ENCODE measurements at places on chromosomes 11 and 22.

DNA sequence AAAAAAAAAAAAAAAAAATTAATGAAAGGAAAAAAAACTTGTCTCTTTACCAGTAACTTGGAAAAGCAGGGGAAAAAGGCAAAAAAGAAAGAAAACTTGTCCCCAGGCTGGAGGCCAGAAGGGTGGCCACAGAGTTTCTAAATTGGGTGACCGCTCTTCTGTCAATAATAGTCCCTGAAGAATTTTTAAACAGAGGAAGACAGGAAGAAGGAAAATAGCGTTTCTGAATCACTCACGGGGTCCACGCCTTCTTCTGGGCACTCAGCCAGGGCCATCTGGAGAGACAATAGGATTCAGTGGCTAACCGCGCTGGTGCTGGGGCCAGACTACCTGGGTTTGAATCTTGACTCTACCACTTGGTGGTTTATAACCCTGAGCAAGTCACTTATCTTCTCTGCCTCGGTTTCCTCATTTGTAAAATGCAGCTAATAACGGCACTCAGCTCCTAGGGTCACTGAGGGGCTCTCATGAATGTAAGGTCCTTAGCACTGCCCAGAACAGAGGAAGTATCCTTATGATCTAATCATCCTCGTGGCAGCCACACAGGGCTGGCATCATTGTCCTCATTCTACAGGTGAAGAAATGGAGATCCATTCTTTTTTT lies 7.0 kb downstream of the C11orf86 start:
- no peak for DNase-seq

GRCh38 chr22:24775769-24776492 lies 1.4 kb upstream of the PIWIL3 start:
- no peak for DNase-seq

DNA sequence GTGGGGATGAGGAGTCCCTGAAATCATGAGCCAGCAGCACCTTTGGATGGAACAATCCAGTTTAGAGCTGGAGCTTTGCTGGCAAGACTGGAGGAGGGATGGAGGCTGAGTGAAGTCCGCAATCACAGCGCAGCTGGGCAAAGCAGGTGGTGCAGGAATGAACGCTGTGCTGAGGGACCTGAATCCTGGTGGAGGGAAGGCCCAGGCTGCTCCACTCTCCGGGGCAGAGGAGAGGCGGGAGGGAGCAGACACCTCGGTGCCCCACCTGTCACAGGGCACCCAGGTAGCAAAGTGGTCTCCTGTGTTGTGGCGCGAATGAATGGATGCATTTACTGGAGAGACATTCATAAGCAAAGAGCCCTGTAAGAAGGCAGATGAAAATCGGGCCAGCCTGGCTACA lies 124.8 kb upstream of the ANO1 start:
- DNase-seq = no peak

DNA sequence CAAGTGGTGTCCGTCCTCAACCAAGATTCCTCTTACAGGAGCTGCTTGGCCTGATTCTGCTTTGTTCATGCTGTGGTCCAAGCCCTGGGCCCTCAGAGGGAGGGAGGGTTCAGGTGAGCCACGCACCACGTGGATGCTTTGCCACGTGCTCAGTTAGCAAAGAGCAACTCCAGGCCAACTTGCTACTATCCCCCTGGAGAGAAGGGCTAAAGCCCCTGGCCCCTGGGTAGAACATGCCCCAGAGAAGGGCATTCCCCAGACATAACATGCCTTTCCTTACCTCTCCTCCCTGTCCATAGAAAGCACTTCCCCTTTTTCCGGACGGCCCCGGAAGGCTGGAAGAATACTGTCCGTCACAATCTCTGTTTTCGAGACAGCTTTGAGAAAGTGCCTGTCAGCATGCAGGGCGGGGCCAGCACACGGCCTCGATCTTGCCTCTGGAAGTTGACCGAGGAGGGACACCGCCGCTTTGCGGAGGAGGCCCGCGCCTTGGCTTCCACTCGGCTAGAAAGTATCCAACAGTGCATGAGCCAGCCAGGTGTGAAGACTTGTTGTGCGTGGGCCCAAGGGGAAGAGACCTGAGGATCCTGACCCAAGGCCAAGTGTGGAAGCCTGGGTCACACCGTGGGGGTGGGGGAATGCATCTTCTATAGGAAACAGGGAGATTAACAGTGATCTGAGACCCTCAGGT lies 8.8 kb downstream of the FOXR1 start:
- DNase-seq = no peak

- DNase-seq = no peak
These were observed 12.1 kb downstream of the MAPK8IP2 start for GRCh38 chr22:50612528-50613221.

DNA sequence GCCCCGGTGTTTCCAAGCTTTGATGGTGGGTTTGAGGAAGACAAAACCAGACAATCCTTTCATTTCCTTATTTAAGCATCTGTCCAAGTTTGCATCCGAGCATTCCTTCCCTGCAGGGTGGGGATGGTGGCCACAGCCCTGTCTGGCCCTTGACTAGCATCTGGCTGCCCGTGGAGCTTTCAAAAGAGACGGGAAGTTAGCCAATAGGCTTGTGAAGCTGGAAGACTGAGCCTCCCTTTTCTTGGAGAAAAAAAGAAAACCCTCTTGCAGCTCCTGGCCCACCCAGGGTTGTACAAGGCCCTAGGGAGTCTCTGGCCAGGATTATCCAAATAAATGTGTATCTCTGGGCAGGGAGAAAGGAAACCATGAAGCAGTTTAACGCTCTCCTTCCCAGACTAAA lies 60.6 kb downstream of the MICAL2 start:
- DNase-seq = no peak

GRCh38 chr11:132992838-132993631 lies 539.3 kb downstream of the OPCML start:
- DNase-seq = no peak

GRCh38 chr11:101741061-101741460 lies 157.3 kb upstream of the TRPC6 start:
- no peak for DNase-seq

DNA sequence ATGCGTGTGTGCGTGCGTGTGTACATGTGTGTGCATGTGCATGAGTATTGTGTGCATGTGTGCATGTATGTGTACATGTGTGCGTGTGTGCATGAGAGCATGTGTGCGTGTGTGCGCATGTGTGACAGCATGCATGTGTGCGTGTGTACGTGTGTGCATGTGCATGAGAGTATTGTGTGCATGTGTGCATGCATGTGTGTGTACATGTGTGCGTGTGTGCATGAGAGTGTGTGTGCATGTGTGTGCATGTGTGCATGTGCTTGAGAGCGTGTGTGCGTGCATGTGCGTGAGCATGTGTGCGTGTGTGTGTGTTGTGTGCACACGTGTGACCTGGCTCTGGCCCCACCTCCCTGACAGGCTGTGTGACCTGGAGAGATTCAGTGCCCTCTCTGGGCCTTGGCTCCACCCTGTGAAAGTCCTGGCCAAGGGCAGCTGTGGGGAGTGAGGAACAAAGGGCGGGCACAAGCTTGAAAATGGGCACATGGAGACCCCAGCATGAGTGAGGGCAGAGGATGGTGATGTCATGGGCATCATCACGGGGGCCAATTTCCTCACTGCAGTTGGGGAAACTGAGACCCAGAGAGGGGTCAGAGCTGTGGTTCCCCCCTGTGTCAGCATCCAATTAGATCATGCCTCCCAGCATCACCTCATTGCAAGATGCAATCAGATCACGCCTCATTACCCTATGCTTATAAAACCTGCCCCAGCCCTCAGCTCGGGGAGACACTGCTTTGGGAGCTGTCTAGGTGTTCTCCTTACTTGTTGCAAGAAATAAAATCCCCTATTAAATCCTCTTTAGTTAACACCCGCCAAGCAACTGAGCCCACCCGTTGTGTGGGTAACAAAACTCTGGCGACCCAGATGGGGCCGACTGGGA lies 658 bp downstream of the ACY3 start:
- no peak for DNase-seq

DNA sequence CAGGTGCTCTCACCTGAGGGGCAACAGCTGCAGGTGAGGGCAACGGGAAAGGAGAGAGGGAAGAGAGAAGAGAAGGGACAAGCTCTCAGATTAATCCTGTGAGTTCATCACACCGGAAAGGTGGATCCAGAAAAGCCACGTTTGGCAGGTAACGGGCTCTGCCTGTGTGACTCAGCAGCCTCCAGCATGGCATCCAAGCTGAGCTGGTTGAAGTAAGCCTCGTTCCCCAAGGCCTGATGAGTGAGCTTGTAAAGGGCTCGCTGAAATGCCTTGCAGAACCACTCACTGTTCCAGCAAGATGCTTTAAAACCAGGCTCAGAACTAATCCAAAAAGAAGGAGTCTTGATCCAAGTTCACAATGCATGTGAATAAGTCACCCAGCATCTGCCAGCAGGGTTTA lies 206.9 kb upstream of the TMEM45B start:
- DNase-seq = no peak

DNA sequence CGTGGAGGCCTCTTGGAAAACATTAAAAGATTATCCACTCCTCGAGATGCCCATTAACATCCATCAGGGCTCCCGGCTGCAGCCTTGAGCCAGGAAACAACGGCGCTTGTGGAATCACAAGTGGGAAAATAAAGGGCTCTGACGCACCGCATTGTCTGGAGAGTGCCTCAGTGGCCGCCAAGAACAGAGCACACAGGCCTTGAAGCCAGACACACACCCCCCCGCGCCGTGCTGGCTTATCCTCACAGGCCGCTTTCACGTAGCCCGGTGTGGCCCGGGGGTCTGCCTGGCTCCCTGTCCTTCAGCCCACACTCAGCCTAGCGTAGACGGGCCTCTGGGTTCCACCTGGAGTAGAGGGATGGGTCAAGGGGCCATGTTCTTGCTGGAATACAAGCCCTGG lies 1020.5 kb downstream of the BRD1 start:
- no peak for DNase-seq

DNA sequence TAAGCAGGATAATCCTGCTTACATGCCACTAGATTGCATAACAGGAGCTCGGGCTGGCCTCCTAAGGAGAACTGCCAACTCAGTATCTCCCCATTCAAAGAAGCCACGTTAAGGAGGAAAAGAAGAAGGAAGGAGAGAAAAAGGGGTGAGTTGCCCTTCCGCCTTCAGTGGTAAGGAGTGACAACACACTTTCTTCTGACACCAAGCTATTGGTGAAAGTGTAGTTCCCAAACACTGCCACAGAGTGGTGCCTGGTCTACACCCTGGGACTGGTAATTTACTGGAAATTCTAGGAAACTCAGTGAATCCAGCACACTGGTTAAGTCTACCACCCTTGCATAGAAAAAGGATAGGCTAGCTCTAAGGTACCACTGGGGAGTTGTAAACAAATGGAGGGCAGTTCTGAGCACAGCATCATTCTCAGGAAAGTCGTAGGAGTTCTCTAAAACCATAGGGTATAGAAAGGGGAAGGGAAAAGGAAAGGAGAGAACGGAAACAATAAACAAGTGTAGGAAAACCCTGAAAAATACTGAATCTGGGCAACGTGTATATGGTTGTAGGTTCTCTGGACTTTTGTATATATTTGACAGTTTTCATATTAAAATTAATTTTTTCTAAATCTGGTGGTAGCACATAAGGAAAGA lies 58.2 kb downstream of the RRAS2 start:
- DNase-seq = peak; percentile 31

- no peak for DNase-seq
These were observed 13.8 kb upstream of the CCDC81 start for GRCh38 chr11:86360775-86361395.

DNA sequence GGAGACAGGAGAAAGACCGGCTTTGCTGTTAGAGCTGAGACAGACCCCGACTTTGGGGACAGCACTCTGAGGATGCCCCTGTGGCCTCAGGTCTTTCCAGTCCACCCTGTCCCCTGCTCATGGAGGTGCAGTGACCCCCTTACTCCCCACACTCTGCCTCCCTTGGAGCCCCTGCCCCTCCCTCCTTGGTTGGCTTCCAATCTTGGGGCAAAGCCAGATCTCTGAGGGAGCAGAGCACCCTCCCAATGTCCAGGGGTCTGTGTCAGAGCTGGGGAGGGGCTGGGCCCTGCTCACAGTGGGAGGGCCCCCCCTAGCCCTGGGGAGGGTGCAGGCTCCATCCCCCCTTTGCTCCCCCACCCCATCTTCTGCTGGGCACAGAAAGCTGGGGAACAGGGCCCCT lies 50.0 kb downstream of the IGLL1 start:
- no peak for DNase-seq

- no peak for DNase-seq
These were observed 47.6 kb downstream of the ELFN2 start for GRCh38 chr22:37379722-37380121.

- no peak for DNase-seq
These were observed 442.9 kb downstream of the AASDHPPT start for GRCh38 chr11:106520146-106520912.

GRCh38 chr11:18490736-18491485 lies 35.3 kb downstream of the LDHAL6A start:
- no peak for DNase-seq

- no peak for DNase-seq
These were observed 3.2 kb upstream of the PRR5 start for GRCh38 chr22:44698531-44699421.

DNA sequence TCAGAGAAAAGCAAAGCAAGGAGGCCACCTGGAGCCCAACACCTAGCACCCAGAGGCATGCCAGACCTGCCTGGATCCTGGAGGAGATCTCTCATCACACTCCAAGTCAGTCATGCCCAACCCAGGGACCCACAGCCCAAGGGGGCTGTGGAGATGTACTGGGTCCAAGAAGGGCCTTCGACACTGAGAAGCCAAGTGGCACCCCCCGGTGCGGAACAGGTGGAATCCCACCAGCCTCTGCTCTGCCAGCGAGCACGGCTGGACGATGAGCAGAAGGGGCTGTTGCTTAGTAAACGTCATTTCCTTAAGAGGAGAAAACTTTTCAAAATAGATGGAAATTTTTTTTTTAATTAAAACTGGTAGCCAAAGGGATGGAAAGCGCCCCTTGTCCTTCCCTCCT lies 171.9 kb upstream of the GRK3 start:
- no peak for DNase-seq

GRCh38 chr11:35247863-35248262 lies 108.9 kb downstream of the CD44 start:
- peak; percentile 18 for DNase-seq

DNA sequence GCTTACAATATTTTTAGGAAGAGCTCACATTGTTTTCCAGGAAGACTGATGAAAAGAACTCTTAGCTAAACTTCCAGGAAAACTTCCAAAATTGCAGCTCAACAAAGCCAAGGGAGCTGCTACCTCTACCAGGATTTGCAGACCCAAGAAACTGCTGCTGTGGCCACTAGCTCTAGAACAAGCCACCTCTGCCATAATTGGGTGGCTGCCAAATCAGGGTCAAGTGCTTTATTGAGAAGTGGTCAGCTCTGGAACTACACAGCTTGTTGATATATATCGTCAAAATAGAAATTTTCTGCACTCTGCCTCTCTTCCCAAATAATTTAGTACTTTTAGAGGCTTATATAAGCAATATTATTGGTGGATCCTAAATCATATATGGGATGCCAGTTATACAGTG lies 371.8 kb upstream of the CHORDC1 start:
- no peak for DNase-seq
